ENCODE measurements at places on chromosomes 6 and 20.

DNA sequence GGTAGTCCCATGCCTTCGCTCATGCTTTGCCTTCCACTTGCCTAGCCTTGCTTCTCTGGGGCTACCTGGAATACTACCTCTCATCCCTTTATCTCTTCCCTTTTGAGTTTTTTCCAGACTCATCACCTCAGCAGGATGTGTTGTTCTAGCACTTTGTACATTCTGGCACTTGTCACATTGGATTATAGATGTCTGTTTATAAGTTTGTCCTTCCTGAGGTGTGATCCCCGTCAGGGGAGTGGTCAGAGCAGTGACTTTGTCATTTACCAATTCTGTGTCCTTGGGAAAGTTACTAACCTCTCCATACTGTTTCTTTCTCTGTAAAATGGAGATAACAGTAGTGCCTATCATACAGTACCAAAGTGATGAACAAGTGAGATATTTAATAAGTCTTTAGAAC is 66.5 kb downstream of the CTNNBL1 start:
- no peak for DNase-seq

DNA sequence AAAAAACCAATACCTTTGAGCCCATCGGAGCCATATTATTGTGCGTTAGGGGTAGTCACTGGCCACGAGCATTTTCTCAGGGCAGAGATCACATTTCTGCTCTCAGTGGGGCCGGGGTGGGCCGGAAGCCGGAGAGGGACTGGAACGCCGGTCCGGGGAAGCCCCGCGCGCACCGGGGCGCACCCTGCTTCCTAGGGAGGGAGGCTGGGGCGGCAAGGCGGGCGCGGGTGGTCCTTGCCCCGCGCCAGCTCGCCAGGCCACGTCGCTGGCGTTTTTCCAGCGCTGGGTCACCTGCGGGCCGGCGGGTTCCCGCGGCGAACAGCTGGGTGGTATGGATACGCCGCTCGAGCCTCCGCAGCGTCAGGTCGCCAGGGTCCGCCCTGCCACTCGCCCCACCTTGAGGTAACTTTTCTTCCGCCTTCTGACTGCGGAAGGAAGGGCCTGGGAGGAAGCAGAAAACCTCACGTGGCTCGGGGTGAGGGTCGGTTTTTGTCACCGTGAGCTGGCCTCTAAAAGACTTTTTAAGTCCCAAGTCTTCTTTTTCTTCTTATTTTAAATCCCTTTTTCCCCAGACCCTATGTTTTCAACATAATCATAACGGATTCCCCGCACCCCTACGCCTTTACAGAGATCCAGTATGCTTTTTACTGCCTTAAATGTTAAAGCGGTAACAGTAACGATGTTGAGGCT is 2.7 kb upstream of the EEF1A1 start:
- DNase-seq, result peak; percentile 77

- DNase-seq, result no peak
Measured at GRCh38 chr6:103081876-103082630, 1688.5 kb downstream of the GRIK2 start.

DNA sequence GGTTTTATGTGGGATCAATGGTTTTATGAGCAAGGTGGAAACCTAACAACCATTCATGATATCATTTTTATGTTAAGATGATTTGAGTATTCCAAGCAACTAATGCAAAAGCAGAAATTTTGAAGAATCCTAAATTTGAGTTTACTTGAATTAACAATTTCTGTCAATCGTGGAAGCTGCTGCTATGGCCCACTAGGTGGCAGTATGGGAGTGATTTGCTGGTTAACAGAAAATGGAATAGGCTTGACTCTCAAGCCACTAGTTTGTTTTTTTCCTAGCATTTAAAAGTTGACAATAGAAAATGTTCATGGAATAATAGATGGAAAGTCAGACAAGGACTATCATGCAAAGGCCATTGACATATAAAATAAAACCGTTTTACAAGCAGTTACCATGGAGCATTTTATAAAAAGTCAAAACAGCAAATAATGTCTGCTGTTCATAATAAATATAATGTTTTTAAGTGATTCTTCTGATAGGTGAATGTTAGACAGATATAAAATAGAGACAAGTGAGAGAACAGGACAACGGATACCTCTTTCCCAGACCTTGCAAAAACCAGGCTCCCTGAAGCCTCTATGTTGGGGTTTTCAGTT is 43.0 kb upstream of the TMEM200A start:
- DNase-seq, result peak; percentile 61

DNA sequence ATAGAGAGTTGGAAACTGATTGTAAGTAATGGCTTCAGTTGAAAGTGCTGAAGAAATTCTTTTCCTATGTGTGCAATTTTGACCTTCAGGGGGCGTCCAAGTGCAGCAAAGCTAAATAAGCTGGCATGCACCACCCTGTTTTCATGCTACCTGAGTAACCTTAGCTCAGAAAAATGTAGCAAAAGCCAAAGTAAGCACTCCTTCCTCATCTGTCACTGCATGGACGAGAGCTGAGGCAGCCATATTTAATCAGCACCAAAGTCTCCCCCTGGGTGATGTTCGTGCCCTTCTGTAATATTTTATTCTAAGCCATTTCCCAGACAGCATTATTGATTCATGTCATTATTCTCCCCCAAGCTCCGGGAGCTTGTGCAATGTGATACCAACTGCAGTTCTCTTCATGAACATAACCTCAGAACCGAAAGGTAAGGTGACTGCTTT is 123.1 kb downstream of the RPS12 start:
- DNase-seq, result peak; percentile 28

DNA sequence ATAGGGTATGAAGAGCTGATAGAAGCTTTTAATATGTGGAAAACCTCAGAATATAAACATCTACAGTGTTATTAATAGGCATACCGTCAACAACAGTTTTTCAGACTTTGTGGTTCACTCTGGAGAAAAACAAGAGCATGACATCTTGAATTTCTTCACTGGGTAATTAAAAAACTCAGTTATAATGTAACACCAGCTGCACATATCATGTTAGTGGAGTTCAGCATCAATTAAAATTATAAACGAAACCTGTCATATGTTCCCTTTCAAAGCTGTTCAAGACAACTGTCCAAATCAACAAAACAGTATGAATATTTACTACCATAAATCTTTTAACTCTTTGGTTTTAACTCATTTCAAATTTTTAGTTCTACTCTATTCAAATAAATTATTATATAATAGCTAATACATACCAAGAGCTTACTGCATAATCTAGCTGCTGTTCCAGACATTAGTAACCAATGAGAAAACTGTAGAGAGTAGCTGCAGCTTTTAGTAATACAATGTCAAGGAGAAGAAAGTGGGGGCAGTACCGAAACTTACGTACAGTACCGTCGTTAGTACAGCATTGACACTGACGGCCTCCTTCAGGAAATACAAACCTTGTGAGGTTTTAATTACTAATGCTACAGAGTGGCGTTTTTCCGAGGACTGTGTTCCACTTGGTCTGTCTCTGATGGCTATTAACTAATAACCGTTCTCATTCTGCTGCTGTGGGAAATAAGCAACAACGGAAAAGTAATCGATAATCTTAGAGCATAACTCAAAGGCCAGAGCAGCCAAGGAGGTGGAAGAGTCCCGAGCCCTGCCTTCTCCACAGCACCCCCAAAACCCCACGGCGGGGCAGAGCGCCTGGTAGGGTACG is 532 bp upstream of the PM20D2 start:
- peak; percentile 54 for DNase-seq

DNA sequence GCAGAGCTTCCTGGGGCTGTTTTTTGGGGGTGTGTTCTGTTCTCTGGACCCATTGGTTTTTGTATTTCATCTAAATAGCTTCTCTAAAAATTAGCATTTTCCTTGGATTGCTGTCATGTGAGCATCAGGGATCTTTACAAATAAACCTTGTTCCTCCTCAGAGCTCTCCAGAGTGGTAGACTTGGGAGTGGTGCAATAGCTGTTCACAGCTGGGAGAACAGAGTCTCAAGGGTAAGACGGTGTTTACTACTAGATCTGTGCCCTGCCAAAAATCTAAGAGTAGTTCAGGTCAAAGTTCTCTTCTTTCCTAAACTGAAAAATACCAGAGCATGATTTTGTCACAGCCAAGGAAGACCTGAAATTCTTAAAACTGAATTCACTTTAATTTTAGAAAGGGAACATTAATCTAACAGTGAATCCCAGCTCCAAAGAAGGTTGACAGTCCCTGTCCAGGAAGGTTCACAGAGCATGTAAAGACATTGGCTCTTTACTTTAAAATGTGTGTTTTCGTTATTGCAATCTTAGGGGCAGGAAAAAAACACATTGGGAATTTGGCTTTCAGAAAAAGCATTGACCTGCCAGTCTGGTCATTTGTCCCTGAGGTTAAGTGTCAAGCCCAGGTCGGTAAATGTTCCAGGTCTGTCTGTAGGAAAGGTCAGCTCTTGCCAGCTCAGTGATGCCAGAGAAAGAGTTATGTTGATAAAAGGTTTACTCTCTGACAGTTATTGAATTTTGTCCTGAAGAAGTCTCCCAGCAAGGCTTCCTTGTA is 43.3 kb downstream of the VAPB start:
- no peak for DNase-seq

DNA sequence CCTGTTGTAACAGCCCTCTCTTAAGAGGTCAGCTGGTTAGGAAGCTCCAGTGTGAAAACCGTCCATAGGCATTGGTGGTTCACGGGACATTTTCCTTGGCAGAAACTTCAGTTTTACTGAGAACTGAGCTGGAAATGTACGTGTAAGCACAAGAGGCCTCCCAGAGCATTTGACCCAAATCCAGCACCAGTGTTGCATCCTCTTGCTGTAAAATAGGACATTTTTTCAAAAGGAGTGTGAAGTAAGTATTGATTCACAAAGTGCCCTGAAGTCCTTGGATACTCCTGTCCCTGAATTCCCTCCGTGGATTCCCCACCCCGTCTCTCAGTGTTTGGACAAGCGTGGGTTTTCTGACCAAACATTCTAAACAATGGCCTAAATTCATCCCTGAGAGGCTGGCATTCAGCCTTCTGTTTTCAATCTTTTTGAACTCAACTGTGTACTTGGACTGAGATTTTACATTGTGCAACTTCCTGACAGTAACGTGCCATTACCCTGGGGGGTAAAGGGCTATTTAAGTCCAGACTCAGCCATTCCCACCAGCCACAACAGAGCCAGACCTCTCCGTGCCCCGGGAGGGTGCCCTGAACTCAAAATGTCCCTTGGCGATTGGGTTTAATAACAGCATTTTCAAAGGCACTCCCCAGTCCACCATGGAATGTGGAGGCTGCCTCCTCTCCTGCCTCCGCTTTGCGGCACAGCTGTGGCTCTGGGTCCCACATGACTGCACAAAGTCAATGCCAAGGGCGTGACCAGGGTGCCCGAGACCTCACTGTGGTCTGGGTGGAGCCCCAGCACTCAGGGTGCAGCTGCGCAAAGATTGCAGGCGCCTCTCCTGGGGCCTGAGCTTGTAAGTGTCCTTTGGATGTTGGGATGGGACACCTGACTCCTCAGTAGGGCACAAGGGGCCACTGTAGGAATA is 92.7 kb upstream of the AFDN start:
- DNase-seq, result no peak

GRCh38 chr20:9330151-9330550 is 184.2 kb upstream of the LAMP5 start:
- DNase-seq, result no peak

GRCh38 chr6:35376281-35376680 is 33.9 kb downstream of the PPARD start:
- DNase-seq, result no peak

DNA sequence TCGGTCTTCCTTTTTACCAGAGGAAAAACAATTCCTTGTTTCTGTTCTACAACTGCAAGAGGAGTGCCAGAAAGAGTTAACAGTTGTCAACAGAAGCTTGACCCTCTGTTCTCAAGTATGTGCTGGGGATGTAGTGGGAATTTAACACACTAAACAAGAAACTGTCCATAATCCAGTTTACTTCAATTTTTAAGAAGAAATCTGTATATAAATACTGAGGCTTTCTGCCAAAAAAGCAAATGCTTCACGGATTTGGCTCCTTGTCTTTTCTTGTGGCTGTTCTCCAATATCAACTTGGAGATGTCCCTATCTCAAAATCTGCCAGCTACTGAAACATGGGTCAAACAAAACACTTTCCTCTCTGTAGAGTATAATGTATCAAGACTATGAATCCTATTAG is 26.8 kb downstream of the REV3L start:
- DNase-seq, result no peak

- DNase-seq, result no peak
Measured at GRCh38 chr6:155599561-155599960, 143.9 kb upstream of the NOX3 start.

DNA sequence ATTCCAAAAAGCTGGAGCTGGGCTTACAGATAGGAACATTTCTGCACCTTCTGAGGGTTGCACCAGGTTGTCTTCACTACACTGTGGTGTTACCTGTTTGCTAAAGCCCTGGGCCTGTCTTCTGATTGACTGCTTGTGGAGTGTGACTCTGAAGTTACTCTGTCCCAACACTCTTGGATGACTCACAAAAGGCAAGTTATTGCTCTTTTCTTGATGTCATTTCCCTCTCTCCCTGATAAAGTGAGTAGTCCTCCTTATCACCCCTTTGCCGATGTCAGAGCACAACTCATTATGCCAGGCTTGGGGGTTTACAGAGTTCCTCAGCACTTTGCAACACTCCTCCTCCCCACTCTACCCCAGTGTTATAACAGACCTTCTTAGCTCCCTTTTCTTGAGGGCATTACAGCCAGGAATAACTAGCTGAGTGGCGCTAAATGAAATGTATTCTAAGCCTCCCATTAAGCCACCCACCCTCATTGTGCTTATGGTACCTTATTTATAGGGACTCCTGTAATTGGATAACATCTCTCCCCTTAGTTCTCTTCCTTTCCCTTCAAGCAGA is 36.1 kb upstream of the NKX2-4 start:
- no peak for DNase-seq

- DNase-seq, result no peak
Measured at GRCh38 chr20:16111172-16111832, 461.9 kb downstream of the KIF16B start.

DNA sequence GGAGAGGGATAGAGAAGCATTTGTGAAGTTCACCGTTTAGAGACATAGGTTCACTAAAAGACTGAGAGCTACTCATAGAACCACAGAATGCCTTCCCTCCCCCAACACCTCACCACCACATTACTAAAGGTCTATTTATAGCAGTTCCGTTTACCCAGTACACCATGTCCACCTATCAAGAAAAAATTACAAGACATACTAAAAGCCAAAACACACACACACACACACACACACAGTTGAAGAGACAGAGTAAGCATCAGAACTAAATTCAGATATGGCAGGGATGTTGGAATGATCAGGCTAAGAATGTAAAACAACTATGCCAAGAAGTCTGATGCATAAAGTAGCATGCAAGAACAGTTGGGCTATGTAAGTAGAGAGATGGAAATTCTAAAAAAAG is 52.3 kb downstream of the SLC22A3 start:
- DNase-seq, result peak; percentile 21

DNA sequence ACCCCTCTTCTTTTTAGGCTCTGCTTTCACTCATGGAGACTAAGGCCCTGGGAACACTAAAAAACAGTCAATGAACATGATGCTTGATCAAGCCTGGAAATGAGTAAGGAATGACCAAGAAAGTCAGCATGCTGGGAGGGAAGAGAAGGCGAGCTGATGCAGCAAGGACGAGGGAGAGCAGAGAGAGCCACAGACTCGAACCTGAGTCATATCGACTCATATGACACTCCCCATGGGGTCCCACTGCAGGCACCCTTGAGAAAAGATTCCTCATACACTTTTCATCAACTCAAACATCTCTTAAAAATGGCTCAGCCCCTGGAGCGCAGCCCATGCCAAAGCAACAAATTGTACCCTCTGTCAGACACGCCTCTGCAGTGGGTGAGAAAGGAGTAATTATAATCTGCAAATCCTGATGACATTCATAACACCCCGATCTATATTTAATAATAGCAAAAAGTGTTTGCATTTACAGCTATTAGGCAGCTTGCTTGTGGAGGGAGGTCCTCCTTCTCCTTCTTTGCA is 127.2 kb downstream of the F13A1 start:
- DNase-seq, result no peak

Data from Jurkat, Clone E6-1 (cell line).